ENCODE measurements at places on chromosomes 5 and 9.

DNA sequence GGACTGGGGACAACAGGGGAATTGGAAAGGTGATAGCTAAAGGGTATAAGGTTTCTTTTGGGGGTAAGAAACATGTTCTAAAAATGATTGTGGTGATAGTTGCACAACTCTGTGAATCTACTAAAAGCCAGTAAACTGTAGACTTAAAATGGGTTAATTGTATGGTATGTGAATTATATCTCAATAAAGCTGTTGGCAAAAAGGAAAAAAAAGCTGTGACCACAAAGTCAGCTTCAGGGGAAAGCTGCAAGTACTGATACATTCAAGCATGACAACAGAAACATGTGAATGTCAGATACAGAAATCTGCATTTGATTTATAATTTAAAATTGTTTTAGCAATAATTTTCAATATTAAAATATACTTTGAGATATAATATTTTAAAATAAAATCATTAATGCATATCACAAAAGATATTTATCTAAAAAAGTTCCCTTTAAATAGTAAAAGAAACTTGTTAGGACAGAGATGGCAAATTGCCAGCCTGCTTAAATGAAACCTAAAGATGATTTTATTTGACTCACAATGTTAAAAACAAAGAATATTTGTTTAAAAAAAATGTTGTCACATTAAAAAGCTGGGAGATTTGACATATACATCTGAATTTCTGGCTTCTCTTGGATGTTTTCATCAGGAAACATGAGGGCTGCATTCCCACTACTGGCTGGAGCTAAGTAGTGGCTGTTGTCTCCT lies 66.0 kb downstream of the TBCA start:
- DNase-seq = no peak

- DNase-seq = no peak
These were observed 33.8 kb downstream of the KDM3B start for GRCh38 chr5:138386290-138386689.

- DNase-seq = peak; percentile 73
These were observed at the start of gene CTSV for GRCh38 chr9:97038611-97039513. CTSV (minus strand) TSS chr9:97039142; CDS start chr9:97038043, 1,099 bp downstream.

GRCh38 chr9:129183495-129184218 lies 5.6 kb upstream of the IER5L start:
- DNase-seq = no peak

GRCh38 chr5:75335952-75336614 lies 937 bp upstream of the HMGCR start:
- DNase-seq = peak; percentile 40

DNA sequence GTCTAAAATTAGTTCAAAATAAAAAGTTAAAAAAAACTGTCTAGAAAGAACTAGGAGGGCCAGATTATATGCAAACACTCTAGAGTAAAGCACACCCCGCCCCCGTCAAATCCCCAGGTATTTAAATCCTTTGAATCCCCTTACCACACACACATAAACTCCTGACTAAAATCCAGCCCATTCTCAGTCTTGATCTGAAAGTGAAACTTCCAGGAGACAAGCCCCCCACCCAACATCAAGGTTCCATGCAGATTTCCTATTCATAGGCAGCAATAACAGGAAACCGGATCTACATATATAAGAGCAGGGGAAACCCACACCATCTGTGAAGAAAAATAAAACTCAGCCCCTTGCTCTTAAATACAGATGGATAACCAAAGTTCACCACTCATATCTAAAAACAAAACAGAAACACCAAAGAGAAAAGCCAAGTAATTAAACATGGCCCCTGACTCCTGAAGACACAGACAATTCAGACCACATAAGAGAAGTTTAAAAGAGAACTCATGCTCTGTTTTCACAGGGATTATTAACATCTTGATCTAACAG lies 42.3 kb downstream of the MARCHF3 start:
- DNase-seq = no peak

GRCh38 chr5:79075646-79076426 lies 6.3 kb downstream of the BHMT2 start:
- DNase-seq = no peak

GRCh38 chr9:92393686-92394085 lies 10.7 kb downstream of the OGN start:
- no peak for DNase-seq

GRCh38 chr5:72390836-72391235 lies 70.7 kb downstream of the PTCD2 start:
- no peak for DNase-seq

DNA sequence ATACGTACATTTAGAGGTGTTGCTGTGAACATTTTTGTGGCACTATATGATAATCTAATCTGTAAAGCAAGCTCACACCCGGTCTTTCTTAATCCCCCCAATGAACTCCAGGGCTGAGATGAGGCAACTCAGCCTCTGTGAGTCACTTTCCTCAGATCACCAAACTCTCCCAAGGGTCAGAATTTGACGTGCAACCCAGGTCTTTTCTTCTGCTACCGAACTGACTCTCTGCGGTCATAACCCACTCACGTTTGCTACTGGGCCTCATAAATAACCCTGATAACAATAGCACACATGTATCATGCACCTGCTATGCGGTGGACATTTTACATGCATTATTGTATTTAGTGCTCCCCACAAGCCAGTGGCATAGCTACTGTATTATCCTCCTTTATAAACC lies 153.1 kb downstream of the DROSHA start:
- no peak for DNase-seq

DNA sequence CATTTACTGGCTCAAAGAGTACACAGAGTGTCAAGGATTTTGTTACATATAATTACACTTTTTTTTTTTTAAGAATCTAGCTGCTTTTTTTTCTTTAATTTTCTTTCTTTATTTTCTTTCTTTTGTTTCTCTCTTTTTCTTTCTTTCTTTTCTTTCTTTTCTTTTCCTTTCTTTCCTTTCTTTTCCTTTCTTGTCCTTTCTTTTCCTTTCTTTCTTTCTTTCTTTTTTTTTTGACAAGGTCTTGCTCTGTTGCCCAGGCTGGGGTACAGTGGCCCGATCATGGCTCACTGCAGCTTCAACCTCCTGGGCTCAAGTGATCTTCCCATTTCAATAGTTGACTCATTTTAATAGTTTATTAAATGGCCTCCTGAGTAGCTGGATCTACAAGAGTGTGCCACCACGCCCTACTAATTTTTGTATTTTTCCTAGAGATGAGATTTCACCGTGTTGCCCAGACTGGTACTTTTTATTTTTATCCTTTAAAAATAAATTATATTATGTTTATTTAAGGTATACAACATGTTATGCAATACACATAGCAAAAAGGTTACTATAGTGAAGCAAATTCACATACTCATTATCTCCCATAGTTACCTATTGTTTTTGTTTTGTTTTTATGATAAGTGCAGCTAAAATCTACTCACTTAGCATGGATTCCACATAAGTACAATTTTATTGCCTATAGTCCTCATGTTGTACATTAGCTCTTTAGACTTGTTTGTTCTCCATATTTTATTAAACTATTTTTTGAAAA lies 381.5 kb upstream of the KLF4 start:
- no peak for DNase-seq

- DNase-seq = peak; percentile 54
These were observed 2.5 kb downstream of the FIBCD1 start for GRCh38 chr9:130936285-130937117.

DNA sequence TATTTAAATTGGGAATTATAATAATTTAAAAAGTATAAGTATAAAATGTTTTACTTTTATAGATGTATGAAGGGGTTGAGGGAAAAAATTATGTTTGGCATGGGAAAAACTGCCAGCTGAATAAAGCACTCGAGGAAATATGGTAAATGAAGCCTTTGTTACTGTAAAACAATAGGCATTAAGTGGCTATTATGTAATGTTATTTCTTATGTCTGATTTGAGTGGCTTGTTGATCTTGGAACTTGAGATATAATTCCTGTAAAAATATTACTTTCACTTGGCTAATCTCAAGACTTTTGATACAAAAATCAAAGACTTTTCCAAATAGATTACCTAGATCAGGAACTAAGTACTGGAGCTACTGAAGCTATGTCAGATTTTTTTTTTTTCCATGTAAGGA lies 182.9 kb downstream of the CD180 start:
- no peak for DNase-seq

All from NCI-H1694 (cell line).